ENCODE measurements at places on chromosomes 5 and 9.

DNA sequence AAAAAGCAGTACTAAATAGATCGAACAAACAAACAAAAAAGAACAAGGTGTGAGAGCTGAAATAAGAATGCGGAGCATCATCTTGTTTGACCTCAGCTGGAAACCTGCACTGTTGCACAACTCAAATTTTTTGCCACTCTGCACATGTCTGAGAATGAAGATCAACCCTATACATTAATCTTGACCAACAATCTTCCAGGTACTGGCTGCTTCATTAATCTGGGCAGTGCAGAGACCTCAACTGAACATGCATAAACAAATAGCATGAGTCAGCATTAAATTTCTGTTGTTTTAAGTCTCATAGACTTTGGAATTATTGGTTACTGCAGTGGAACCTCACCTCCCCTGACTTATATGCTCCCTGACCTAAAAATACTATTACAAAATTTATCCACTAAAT lies 114.6 kb upstream of the FTMT start:
- DNase-seq, result no peak

- no peak for DNase-seq
Observed at GRCh38 chr9:95978106-95978505, 102.6 kb downstream of the ERCC6L2 start.

DNA sequence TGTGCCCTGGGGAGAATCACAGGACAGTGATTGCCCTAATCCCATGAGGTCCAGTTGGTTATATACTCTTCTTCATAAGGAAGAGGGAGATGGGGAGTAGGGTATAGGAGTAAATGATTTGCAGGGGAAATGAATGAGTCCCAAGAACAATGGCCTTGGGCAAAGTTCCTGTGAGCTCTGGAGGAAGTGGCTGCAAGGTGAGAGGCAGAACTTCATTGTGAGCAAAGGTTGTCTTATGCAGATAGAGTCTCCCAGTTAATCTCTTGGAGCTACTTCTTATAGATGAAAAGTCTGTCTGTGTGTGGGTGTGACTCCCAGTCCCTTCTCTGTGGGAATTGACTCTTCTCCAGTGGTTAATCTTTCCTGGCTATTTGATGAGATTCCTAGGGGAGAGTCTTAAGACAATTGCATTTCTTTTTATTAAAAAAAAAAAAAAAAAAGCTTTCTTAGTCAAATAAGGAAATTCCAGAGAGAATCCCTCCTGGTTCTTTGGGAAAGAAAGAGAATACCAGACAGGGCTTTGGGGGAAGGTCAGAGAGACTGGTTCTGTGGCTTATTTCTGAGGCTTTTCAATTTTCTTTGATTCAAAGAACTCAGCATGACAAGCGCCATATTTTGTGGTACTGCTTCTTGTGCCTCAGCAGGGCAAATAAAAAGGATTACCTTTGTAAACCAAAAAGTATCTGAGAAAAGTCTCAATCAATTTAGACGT lies 33.6 kb upstream of the MEGF10 start:
- no peak for DNase-seq

DNA sequence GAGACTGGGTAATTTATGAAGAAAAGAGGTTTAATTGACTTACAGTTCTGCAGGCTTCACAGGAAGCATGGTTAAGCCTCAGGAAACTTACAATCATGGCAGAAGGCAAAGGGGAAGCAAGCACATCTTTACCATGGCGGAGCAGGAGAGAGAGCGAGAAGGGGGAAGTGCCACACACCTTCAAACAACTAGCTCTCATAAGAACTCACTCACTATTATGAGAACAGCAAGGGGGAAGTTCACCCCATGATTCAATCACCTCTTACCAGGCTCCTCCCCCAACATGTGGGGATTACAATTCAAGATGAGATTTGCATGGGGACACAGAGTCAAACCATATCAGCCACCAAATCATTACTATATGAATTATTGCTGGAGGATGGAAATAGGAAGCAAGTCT lies 30.3 kb upstream of the STX17 start:
- no peak for DNase-seq

DNA sequence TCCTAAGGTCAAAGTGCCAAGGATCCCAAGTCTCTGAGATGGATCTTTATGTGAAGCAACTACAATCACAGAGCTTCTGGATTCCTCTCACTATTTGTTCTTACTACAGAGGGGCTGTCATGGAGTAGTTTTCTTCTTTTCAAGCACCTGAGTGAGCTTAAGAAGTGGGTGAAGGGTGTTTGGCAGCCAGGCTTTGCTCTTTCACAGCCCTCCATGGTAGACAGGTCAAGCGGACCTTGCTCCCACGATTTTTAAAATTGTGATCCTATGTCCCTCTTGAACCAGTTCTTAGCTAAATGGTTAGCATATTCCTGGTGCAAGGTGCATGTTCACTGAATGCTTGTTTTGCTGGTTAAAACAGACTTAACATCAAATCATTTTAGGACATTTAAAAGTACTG lies 332.2 kb downstream of the GADD45G start:
- no peak for DNase-seq

DNA sequence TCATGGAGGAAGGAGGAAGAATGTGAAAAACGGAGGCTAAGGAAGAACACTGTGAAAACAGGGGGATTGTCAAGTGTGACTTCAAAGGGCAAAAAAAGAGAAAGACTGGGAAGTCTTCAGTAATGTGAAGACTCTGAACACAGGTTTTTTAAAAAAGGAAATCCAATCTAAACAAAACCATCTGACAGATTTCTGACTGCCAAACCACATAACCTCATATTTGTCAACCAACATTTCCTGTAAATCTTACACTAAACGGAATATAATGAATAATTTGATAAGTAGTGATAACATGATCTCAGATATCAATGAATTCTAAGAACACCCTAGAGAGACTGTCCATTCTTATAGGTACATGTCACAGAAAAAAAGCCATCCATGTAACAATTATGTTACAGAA lies 124.7 kb downstream of the FBN2 start:
- no peak for DNase-seq

- DNase-seq, result no peak
Observed at GRCh38 chr9:119556129-119556875, 187.1 kb upstream of the BRINP1 start.

GRCh38 chr5:127392762-127393161 lies 102.2 kb downstream of the MEGF10 start:
- no peak for DNase-seq

DNA sequence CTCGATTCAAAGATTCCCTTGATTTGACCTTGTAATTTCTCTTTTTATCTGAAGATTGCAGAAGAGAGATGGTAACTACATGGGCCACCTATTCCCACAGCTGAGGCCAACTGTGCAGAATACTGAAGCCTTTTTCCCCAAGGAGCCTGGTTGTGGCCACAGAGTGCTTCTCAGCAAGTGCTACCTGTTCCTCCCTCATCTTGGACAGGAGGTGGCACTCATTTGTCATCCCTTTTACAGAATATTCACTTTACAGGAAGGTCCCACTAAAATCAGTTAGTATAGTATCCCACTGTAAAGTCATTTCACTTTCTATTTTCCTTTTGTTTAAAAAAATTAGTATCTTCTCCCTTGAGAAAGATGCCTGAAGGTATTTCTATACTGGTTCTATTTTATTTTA lies 346.4 kb downstream of the ARL15 start:
- DNase-seq, result no peak

DNA sequence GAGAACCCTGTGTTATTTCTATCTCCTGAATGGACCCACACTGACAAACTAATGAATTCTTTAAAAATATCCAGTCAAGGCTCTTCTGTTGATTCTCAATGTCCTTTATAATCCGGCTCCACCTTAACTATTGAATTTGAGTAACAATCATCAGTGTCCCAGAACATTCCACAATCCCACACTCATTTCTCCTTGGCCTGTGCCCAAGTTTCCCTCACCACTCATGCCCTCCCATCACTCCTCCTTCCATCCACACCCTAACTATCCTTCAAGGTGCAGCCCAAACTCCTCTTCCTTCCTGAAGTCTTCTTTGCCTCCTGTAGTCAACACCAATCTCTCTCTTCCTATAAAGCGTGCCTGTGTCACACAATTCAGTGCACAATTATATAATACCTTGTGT lies 106.1 kb downstream of the NUDT12 start:
- DNase-seq, result no peak

DNA sequence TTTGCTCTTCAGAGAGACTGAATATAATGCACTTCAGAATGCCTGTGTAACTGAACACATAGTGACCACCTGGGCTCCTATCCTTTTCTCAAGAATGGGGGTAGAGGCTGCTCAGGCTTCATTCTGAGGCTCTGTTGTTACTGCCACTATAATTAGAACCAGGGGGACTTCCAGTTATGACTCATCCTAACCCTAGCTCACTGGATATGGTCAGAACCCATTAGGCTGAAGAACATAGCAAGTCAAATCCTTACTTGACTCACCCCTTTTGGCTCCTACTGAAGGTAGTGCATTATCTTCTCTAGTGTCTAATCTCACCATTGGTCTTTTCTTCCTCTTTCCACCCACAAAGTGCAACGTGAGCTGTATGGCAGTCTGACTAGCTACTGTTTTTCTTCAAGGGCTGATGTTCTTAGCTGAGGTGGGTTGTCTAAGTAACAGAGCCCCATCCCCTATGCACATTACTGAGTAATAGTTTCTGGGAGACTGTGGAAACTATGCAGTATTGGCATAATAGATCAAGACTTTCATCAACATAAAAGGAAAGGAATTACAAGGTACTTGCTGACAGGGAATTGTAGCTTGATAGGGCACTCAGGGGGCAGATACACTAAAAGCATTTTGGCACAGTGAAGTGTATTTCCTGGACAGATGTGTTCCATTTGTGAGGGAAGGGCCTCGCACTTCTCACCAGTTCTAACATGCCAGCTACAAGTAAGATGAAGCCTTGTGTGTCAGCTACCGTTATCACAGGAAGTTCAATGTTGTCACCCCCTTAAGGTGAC lies 431.0 kb upstream of the MEF2C start:
- no peak for DNase-seq

GRCh38 chr5:56346044-56346710 lies 113.0 kb upstream of the ANKRD55 start:
- no peak for DNase-seq

DNA sequence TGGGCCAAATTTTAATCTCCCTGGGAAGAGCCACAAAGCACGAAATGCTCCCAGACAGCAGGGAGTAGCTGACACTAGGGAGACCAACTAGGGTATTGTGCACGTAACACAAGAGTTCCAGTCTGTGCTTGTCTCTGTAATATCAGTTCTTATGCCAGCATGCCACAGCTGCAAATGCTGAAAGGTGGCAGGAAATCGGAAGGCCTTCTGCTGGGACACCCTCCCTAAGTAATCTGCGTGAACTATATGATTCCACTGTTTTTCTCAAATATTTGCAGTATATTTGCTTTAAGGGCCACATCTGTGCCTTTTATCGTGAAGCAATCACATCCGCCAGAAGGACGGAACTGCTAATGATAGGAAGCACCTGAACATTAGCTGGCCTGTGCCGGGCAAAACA lies 12.6 kb downstream of the VLDLR start:
- DNase-seq, result no peak

DNA sequence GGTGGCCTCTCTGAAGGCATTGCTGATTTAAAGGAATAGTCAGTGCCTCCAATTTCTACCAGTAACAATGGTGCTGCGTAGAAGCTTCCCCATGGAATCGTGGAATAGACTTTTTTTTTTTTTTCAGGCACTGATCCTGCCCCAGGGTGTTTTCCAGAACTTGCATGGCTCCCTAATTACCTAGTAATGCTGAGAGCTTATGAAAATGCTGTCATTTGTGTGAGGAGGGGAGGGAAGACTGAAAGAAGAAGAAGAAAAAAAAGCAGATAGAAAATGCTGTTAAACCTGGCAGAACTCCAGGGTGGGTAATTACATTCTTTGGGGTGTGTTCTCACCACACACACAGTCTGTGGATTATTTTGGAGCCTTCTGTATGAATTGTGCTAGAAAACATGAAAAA lies 4.8 kb upstream of the GRIA1 start:
- DNase-seq, result no peak

DNA sequence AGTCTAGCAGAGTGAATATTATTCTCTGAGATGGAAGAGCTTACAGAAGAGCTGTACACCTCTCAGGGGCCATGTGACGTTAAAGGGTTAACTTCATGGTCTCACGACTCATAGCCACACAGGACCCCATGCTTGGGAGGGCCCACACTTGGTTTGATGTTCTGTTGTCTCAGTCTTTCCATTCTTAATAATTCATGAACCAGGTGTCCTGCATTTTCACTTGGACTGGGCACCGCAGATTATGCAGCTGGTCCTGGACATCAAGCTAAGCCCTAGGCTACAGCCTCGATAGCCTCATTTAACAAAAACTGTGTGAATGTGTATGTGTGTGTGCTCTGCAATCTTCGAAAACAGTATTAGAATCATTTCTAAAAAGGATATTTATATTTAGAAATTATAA lies 323.5 kb downstream of the PLK2 start:
- DNase-seq, result no peak
